Stimulated activated CD4-positive, alpha-beta T cell treated with anti-CD3 and anti-CD28 coated beads, Interleukin-1b, Interleukin-23, amount 100 ng/mL, for 4 hours (primary cell): ENCODE measurements at places on chromosomes 2 and 18.

DNA sequence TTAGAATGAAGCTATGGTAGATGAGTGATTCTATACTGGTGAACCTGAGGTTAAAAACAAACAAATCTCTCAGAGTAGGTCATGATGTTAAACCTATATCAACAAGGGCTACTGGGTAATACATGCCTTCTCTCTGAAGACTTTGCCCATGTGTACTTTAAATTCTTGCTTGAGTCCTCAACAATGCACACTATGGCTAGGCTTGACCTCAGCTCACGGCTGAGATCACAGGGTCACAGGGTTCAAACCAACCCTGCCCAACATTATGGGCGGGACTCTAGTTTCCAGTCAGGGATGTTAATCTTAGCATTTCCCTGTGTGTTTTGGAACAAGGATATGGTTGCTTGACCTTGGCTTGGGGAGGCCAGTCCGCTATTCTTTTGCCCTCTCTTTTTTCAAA, 7.7 kb downstream of the CD28 start:
- no peak for DNase-seq

DNA sequence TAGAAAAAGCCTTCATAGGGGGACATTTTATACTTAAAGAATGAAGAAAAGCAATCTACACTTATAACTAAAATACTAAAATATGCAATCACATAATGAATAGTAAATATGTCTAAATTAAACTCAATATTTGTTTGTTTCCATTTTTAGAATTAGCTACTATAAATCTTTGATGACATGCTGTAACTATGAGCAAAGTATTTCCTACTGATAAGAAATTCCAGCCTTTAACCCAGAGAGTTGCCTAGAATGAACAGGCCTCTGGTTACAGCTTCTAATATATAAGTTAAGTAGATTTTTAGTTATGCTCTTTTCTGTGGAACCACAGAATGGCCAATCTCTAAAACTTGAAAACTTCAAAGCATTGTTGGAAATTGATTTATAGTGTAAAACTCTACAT, 1465.6 kb upstream of the ZEB2 start:
- no peak for DNase-seq

- no peak for DNase-seq
Measured at GRCh38 chr2:189487283-189488007, 46.2 kb downstream of the WDR75 start.

- DNase-seq = no peak
Measured at GRCh38 chr2:237686659-237687136, 59.3 kb downstream of the LRRFIP1 start.
